AG08396 (cell line): ENCODE measurements at places on chromosomes 6 and 20.

DNA sequence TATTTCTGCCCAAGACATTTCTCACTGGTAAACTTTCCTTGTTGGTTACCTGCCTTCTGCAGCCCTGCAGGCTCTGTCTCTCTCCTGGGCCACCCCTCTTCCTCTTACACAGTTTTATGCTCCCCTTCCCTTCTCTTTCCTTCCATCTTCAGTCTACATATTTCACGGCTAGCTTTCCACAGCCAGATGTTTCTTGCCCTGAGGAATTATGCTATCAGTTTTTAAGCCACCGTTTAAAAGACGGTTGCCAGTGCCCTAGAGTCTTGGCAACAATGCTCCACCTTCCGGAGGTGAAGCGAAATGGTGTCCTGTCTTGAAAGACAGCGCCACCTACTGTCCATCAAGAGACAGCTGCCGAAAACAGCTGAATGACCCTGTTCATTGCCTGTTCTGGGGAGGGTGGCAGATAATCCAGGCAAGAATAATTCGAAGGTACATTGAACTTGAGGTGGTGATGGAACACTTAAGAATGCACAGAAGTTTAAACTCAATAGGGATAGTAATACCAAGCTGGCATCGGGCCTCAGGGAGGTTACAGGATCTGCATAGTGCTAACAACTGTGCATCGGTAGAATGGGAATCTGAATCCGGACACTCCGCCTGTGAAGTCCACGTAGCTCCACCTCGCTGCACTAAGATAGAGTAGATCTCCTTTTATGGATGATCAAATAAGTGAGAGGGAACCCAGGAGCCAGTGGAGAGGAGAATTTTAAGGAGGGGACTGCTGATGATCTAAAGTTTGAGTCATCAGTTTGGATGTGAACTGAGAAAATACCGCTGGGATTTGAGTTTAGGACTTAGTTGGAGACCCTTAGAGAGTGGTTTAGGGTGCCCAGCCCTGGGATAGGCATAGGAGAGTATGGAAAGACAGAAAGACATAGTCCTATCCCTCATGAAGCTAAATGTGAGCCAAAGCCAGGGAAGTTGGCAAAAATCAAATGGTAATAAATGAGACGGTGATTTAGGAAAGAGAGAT, 4.8 kb upstream of the TRIM40 start:
- peak; percentile 88 for DNase-seq

DNA sequence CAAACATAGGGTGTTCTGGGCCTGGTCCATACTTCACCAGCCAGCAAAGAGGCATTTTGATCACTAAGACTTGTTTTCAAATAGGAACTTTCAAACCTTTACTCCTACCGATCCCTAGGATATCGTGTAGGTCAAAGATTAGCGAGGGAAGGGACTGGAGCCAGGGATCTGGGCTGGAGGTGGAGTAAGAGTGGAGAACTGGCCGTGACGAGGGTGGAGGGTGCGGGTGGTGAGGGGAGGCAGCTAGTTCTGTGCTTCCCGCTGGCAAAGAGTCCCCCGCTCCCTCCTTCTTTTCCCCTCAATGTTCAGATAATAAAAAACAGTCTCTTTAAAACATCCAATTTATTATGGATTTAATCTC, 189.2 kb downstream of the FOXC1 start:
- no peak for DNase-seq

- DNase-seq = no peak
Measured at GRCh38 chr20:33298391-33298790, 15.4 kb downstream of the BPIFB1 start.

GRCh38 chr20:38034108-38034649, 633 bp downstream of the RPRD1B start:
- DNase-seq = peak; percentile 20

DNA sequence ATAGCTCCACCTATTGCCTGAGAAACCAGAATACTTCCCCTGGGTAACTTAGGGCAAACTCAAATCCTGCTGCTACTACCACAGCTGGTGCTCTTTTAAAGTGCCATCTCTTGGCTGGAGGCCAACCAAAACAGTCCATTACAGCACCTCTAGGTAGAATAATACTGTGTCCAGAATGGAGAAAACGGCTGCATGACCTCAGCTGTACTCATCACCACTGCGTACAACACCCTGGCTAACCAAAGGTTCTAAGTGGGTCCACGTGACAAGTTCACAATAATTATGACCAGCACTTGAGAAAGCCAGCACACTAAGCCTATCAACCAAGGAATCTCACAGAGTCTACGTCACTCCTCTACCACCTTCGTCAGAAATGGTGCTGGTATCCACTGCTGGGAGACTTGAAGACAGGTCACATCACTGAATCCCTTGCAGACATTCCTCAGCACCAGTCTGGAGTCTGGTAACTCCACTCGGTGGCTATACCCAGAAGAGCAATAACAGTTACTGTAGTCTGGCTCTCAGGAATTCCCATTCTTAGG, 40.9 kb upstream of the PKIB start:
- no peak for DNase-seq

- DNase-seq = no peak
Measured at GRCh38 chr20:49901588-49901987, 13.7 kb downstream of the SPATA2 start.

DNA sequence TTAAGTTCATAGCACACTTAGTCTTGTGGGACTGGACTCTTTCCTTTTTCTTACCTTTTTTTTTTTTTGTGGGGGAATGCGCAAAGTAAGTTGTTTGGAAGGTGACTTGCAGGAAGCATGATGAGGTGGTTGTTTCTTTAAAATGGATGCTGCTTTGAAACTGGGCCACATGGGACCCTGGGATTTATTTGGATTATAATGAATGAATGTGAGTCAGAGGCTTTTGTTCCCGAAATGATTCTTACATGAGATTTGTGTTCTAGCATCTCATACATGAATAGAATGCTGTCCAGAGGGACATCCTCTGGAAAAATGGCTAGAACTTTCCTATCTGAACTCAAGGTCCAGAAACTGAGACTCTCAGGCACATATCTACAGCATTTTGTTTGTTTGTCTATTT, 236.6 kb upstream of the RNF24 start:
- no peak for DNase-seq

GRCh38 chr20:52001999-52002666, 189.4 kb downstream of the ZFP64 start:
- no peak for DNase-seq

DNA sequence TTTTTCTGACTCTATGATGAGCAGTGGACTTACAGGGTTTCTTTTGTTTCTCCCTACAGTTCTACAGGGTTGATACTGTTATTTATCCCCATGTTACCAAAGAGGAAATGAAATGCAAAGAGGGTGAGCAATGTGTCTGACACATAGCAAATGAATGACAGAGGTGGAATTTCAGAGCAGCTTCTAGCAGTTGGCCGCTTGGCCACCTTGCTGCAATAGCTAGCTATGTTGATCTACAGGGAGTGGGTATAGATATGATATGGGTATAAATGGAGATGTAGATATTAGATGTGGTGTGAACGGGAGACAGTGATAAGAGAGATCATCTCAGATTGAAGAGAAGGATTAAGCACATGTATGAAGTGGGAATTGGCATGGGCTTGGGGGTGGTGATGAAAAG, 10.9 kb upstream of the SLC22A3 start:
- no peak for DNase-seq

DNA sequence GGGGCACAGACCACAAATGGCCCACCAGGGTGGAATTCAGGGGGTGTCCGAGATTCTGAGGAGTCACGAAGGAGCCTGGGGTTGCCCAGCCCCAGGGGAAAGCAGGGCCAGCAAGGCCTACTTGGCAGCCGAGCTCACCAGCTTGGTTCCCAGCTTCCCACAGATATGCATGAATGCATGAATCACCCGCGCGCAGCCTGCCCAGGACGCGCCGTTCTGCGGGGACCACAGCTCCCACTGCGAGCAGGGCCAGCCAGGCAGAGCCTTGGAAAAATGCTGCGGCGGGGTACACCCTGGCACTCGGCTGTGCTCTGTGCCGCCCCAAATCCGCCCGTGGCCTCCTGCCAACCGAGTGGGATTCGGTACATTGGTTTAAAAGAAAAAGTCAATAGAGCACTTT, 211.0 kb downstream of the NFATC2 start:
- DNase-seq = no peak

DNA sequence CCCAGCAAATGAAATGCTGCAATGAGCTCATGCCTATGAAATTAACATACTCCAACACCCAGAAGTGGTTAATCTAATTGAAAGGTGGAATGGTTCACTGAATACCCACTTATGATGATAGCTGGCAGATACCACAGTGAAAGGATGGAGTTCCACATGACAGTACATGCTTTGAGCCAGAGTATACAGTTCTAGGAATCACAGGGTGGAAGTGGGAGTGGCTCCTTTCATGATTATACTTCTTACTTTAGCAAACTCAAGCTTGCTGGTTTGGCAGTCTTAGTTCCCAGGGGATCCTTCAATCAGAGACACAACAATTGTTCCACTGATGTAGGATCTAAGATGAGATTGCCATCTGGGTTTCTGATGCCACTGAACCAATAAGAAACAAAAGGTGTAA, 21.5 kb downstream of the CD164 start:
- DNase-seq = no peak

DNA sequence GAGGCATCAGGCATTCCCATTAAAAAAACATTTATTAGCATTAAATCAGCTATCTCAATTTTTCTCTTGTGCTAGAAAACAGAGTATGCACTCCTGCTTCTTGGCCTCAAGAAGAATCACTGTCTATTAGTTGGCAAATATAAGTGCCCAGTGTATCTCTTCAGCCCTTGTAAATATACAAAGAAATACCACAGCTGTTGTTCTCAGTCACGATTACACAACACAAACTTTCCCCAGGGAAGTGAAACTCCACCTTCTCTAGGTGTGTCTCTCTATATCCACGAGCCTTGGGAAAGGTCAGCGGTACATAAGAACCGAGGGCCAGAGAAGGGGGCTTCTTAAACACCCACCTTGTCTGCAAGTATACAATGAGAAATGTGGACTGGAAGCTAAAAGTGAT, 194.7 kb downstream of the PKHD1 start:
- no peak for DNase-seq

DNA sequence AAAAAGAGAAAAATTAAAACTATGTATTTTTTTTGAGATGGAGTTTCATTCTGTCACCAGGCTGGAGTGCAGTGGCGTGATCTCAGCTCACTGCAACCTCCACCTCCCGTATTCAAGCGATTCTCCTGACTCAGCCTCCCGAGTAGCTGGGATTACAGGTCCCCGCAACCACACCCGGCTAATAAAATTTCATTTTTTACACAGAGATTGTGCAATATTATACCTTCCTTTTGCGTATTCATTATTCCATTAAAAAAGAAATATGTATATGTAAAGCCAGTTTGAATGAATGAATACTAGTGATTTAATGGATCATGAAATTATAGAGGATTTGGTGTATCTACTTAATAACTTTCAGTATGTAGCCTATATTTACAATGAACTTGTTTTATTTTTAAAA, 38.2 kb upstream of the CTAGE9 start:
- DNase-seq = no peak

GRCh38 chr6:54102238-54102637, 9.0 kb upstream of the MLIP start:
- DNase-seq = no peak

DNA sequence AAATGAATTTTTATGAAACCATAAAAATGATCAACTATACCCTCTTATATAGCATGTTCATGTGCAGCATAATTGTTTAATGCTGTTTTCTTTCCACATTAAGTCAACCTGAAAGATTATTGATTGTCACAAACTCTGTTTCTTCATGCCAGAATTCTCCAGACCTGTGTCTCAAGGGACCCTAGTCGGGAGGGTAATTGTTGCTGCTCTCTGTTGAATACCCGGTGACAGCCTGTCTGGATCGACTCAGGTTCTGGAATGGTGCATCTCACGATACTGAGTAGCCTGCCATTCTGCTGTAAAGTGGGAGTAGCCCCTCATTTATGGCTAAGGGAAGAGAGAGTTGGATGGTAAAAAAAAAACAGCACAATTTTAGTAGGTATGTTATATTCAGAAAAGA, 449.9 kb upstream of the SOX4 start:
- DNase-seq = no peak

DNA sequence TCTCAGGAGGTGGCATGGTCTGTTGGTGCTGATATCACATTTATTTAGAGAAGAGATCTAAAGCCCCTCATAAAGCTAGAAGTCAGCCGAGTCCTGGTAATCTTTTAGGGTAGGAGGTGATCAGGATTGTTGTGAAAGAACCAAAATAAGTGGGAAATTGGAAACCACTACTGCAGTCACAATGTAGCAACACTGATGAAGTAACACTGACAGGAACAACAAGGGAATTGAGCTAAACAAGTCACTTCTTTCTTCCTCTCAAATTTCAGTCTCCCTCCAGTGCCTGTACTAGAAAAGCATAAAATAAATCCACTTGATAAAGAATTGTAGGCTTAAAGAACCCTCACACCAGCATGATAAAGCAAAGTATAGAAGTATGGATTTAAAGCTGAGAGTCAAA, 1509.0 kb downstream of the GRIK2 start:
- no peak for DNase-seq

DNA sequence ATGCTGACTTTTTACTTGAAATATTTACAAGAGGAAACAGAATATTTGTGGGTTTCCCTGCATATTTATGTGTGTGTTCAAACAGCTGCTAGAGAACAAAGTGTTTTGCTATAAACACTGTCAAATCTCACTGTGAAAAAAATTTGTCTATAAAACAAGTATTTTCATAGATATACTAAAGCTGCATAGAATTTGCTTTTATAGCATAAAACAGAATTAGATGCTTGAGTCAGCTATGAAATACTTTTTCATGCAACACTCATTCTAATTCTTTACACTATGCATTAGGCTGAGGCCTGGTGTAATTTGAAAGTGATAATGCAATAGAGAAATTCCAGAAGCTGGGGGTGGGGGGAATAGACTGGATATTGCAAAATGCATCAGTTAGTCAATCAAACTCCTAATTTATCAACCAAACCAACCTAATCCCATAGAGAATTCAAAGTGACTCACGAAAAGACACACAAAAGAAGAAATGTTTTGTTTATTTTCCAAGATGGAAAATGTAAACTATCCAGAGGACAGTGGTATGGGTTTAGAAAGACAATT, 148.2 kb downstream of the LAMA2 start:
- peak; percentile 23 for DNase-seq

GRCh38 chr20:1619861-1620444, at the start of gene SIRPB1:
SIRPB1 (minus strand) TSS chr20:1620009; CDS start chr20:1619944, 65 bp downstream.
- DNase-seq = no peak

DNA sequence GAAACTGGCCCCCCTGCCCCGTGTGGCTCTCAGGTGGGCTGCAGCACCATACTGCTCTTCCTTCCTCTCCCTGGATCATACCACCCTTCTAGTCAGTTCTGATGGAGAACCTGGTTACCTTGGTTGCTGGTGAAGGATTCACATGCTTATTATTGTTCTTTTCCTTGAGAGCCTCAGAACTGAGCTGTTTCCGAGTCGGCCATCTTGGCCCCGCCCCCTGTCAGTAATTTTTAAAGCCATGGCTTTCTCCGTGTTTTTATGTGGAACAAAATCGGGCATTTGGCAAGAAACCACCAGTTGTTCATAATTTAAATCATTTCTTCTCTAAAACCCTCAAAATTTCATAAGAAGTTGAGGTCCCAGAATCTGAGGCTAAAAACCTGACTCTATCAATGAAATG, 493.8 kb downstream of the NKAIN2 start:
- DNase-seq = no peak
